ENCODE measurements at places on chromosomes 6 and 20.

- DNase-seq, result no peak
Measured at GRCh38 chr6:101936516-101936915, 543.0 kb downstream of the GRIK2 start.

DNA sequence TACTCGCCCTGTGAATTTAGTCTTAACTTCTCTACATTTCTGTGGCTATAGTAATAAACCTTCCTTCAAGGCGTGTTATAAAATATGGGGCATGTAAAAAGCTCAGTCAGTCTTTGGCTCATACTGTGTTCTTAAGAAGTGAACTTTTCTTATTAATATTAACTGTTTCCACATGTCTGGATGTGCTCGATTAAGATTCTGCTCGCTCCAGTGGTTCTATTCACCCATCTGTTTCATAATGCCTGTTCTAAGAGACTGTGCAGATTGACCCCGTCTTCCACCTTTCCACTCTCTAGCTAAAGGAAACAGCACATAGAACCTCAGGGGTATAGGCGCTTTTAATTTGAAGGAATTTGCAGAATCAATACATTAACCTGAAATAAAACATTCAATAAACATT is 99.9 kb downstream of the L3MBTL3 start:
- no peak for DNase-seq

DNA sequence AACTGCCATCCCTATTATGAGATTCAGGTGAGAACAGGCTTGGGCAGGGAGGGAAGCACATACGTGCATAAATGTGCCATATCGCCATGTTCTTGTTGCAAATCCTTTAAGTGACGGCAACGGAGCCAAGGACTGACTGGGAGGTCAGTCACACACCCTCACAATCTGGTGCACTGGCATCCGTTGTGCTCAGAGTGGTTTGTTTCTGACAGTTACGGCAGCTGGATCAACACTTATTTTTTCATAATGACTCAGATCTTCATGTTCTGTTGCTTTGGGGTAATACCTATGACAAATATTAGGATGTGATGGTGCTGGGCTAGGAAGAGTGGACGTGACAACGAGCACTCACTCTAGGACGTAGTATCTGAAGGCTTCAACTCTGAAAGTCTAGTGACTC is 56.2 kb upstream of the PREP start:
- peak; percentile 2 for DNase-seq

DNA sequence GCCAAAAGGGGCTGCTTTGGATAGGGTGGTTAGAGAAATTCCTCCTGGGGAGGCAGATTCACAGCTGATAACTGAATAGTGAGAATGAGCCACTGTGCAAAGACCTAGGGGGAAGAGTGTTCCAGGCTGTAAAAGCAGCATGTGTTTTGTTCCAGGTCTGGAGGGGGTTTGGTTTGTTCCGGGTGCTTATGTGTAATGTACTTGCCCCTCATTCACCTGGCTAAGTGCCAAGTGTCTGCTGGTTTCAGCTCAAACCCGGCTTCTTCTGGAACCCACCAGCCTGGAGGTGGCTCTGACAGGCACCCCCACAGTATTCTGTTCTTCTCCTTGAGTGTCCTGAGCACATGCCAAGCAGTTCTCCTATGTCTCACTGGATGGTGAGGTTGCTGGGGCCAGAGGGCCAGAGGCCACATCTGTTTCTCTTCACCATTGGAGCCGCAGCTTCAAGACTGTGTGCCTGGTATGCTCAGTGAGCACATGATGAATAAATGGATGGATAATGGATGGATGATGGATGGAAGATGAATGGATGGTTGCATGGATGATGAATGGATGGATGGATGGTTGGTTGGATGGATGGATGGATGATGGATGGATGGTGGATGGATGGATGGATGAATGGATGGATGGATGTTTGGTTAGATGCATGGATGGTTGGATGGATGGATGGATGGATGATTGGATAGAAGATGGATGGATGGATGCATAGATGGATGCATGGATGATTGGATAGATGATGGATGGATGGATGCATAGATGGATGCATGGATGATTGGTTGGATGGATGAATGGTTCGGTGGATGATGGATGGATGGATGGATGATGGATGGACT is 227.6 kb downstream of the BMP7 start:
- DNase-seq, result no peak

DNA sequence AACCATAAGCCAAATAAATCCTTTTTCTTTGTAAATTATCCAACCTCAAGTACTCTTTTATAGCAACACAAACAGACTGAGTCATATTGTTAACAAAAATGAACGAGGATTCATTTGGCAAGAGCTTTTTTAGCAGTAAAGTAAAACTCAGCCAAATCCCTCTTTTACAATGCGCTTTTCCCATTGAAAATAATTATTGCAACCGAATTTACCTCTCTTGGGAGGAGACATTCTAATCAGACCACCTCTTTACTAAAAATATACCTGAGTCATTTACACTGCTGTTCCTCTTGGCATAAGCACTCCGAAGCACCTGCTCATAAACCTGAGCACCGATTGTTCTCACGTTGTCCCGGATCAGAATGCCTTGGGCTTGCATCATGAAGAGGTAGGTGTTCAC is 57.4 kb downstream of the B4GALT5 start:
- no peak for DNase-seq

DNA sequence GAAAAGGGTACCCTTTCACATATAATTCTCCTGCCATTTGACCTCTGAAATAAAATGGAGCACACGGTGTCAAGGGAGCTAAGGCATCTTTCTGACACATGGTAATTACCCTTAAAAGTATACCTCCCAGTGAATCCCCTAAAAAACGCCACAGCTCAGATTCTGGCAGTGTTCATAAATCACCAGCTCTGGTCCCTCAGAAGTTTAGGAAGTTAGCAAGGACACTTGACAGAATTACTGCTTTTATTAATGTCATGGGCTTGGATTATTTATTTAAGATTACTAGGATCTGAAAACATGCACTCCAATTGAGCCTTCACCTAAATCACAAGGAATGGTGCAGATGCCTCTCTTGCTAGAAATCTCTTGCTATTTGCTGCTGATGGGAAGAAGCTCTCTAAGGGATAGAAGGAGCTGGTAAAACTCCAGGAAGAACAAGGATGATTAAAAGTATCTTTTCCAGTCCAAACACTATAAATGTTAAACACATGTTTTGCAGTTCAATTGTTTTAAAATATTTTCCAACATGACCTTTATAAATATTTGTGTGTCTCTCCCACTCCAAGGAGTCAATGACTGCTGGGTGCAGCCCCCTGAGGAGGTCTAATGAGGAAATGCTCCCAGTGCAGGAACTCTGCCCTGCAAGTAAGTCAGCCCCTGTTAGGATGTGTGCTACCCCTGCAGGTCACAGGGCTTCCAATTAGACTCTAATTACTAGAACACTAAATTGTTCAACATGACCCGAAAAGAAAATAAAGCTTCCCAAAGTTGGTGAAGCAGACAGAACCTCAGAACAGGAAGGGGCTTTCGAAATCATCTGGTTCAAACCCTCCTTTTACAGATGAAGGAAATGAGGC is 230.3 kb downstream of the TFAP2A start:
- DNase-seq, result no peak

- no peak for DNase-seq
Measured at GRCh38 chr6:125568609-125569008, 180.8 kb upstream of the HEY2 start.

DNA sequence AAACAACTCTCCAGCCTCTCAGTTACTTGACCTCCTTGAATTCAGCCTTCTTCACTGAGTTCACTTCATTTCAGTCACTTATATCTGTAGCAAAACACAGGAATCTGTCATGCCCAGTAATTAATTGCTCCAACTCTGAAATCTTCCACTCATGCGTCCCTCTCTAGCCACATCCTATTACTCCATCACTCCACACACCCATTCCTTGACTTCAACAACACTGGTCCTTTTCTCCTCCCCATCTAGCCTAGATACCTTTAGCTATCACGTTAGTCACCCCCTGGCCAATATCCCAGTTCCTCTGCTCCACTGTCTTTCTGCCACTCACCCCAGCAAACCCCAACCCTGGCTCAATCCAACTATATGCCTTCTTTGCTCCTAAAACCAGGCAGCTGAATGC is 7.7 kb downstream of the ZHX3 start:
- DNase-seq, result no peak

- no peak for DNase-seq
Measured at GRCh38 chr6:145763742-145764141, 28.4 kb upstream of the EPM2A start.

GRCh38 chr6:170405311-170405975 is 98.9 kb downstream of the FAM120B start:
- DNase-seq, result no peak

GRCh38 chr6:87965806-87966205 is 81.8 kb upstream of the SPACA1 start:
- DNase-seq, result no peak

- DNase-seq, result no peak
Measured at GRCh38 chr6:42007286-42008137, 42.8 kb upstream of the TAF8 start.

- peak; percentile 71 for DNase-seq
Measured at GRCh38 chr6:73519926-73520687, 725 bp downstream of the EEF1A1 start.

GRCh38 chr6:120005292-120005976 is 655.9 kb upstream of the MAN1A1 start:
- no peak for DNase-seq

DNA sequence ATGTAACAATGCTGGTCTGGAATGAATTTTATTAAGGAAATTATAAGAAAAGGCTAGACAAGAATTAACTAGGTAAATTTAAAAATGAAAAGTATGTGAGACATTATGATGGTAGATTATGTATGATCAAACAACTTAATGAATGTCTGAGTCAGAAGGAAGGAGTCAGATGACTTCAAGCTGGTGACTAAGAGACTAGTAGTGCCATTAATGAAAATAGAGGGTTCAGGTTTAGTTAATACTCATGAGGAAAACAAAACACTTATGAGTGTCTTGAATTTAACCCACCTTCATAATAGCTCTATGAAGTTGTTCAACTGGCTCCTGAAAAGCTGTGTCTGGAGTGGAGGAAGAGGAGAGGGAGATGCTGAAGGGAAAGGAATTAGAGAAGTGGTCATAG is 256.3 kb downstream of the ADGRB3 start:
- DNase-seq, result no peak

GRCh38 chr20:25195962-25196785 is 662 bp downstream of the ENTPD6 start:
- DNase-seq, result peak; percentile 23

- DNase-seq, result no peak
Measured at GRCh38 chr20:61840779-61841455, 224.8 kb downstream of the TAF4 start.

DNA sequence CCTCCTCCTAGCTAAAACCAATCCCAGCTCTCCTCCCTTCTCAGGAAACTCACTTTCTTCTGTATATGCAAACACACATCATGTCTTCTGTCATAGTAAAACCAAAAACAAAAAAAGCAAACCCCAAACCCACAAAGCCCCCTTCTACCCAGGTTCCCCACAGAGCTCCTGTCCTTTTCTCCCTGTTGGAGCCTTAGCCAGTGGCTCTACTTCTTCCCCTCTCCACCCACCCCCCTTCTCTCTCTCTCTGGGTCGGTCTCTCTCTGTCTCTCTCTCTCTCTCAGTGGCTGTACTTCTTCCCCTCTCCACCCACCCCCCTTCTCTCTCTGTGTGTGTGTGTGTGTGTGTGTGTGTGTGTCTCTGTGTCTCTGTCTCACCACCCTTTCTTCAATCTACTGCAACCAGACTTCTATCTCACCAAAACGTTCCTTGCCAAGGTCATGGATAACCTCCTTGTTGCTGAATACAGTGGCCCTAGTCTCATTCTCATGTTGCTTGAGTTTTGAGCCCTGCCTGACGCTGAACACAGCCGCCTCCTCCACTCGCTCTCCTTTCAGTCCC is 8.7 kb upstream of the OSER1 start:
- no peak for DNase-seq

DNA sequence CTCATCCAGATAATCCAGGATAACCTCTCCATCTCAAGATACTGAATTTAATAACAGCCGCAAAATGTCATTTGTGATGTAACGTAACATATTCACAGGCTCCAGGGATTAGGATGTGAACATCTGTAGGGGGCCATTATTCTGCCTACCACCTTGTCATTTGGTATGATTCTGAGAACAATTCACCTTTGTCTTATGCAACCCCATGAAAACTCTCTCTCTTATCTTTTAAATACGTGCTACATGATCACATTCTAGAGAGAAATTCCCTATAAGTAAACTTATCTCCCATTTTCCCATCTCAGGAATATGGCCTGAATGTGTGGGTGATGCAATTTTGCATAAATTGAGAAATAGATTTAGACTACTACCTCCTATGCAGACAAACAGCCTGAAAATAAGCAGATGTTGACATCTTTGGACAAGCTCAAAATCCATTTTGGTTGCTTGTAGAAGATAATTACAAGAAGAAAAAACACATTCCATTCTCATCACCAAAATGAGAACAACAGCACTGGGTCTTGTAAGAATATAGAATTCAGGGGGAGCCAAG is 255.4 kb upstream of the STXBP5 start:
- no peak for DNase-seq

- DNase-seq, result no peak
Measured at GRCh38 chr20:10711903-10712451, 38.2 kb upstream of the JAG1 start.

DNA sequence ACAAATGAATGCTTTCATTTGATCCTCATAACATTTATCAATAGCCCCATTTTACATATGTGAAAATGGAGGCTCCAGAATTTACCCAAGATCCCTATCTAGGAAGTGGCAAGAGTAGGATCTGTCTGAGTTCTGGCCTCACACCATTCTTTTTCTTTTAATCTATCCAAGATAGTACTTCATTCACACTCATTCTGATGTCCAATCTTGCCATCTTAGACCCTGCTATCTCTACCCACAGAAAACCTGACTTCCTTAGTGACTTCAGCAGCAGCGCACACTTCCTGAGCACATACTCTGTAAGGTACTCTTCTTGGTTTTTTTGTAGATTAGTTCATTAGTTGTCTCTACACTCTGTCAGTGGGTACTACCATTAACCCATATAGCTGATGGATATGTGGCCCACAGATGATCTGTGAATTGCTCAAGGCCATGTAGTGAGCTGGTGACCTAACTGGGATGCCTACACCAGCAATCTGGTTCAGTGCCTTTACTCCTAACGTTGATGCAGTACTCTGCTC is 36.3 kb downstream of the COX4I2 start:
- no peak for DNase-seq

DNA sequence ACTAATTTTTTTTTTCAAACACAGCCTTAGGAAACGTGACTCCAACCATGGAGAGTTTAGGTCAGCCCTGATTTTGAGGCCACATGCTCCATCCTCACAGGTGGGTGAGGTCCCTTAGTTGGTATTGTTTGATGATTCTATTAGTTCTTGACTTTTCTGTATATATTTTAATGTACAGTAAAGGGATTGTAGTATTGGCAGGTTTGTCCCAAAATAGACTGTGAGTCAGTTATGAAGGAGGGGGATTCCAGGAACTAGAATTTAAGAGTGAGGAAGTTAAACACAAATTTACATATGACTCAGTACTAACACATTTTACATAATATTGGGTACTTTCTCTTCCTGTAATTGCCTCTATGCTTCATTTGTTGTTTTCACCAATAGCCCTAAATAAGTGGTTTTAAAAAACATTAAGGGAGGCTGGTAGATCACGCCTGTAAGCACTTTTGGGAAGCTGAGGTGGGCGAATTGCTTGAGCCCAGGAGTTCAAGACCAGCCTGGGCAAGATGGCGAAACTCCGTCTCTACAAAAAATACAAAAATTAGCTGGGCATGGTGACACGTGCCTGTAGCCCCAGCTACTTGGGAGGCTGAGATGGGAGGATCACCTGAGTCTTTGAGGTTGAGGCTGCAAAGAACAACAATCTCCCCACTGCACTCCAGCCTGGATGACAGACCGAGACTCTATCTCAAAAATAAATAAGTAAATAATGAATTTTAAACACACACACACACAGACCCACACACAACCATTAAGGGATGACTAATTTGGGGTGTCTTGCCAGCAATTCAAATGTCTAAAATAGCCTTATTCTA is 81.8 kb downstream of the SGK1 start:
- DNase-seq, result no peak

All from activated CD4-positive, alpha-beta T cell treated with anti-CD3 and anti-CD28 coated beads for 24 hours (primary cell).